Bronchial smooth muscle cell (primary cell): ENCODE measurements at places on chromosomes 16 and 17. TPM values are rescaled to one million over a fixed set of nuclear protein-coding genes. Genes with fewer than 3 reads are reported as not detected.

The UTS2R gene
- not detected in 2 replicates for total RNA-seq

The ARHGAP44 gene
- 0.95 and 1.0 TPM in 2 replicates for total RNA-seq

The APRT gene
- 40.3 and 72.3 TPM in 2 replicates for total RNA-seq

The MYH8 gene
- not detected in 2 replicates for total RNA-seq

The PPP1R1B gene
- total RNA-seq: 0.32 and 6.3 TPM in 2 replicates

The HSD17B2 gene
- 0.09 and 0.16 TPM in 2 replicates for total RNA-seq

The LAT gene
- 0.47 and 1.1 TPM in 2 replicates for total RNA-seq

The DNAAF1 gene
- under 0.01 TPM in 2 replicates for total RNA-seq

The DNAH3 gene
- total RNA-seq: under 0.01 TPM in 2 replicates

The SYNRG gene
- 7.9 and 11.2 TPM in 2 replicates for total RNA-seq

The ASPHD1 gene
- 2.1 and 6.8 TPM in 2 replicates for total RNA-seq

The IGFBP4 gene
- total RNA-seq: 218 and 260 TPM in 2 replicates
